Activated CD4-positive, alpha-beta T cell treated with anti-CD3 and anti-CD28 coated beads, Interleukin-2, amount 50 U/mL, for 24 hours (primary cell): ENCODE measurements at places on chromosomes 13 and 19.
A peak's percentile ranks its signal among the peaks of the same experiment; 100 is the strongest.

GRCh38 chr13:27922883-27923612 is 3.2 kb downstream of the PDX1 start:
- DNase-seq, result no peak

DNA sequence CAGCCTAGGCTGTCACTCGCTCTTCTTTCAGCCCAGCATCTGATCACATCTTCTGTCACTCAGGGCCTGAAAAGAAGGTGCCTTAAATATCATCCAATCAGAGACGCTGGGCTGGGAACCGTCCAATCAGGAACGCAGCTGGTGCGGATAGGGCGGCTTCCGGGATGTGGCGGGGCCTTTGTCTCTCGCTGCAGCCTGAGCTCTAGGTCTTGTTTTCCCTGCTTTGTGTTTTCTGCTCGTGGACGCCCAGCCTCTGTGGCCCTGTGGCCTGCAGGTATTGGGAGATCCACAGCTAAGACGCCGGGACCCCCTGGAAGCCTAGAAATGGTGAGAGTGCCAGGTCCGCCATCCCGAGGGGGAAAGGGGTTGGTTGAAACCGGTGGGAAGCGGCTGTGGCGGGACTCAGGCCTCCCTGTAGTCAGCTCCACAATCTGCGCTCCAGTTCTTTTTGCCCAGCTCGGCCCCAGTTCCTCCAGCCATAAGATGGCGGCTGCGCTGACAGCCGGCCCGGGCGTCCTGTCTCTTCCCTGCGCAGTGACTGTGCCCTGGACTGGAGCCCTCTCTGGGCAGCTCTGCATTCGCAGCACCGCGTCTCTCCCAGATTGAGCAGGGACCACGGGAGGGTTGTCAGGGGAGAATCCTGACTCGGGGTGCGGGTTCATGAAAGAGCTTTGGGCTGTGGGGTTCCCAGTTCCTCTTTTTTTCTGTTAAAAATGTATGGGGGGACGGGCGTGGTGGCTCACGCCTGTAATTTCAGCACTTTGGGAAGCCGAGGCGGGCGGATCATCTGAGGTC is at the start of gene ZNF85:
Gene ZNF85 (plus strand): TSS at position 175 of the 795 bp plus-strand sequence. CDS start 150 bp downstream, at position 325.
- DNase-seq, result peak; percentile 75

DNA sequence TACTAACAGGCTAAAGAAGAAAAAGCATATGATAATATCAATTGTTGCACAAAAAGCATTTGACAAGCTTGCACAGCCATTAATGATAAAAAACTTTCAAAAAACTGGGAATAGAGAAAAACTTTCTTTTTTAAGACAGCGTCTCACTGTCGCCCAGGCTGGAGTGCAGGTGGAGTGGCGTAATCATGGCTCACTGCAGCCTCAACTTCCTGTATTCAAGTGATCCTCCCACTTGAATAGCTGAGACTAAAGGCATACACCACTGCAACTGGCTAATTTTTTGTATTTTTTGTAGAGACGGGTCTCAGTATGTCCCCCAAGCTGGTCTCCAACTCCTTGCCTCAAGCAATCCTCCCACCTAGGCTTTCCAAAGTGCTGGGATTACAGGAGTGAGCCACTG is 382.8 kb downstream of the TSHZ3 start:
- no peak for DNase-seq

DNA sequence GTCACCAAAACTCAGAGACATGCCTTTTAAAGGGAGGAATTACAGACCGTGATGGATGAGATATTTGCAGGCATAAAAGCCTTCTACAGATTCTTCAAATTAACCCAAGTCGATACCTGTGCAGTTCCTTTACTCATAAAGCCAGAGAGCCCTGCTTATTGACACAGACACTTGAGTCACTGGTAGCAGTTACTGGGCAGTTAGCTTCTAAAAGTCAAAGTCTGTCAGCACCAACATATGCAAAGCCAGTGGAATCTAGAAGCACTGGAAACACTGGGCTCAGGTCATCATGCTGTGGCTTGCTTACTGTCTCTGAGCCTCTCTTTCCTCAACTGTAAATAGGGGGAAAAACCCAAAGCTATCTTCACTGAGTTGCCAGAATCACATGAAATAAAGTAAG is 25.7 kb upstream of the LRCH1 start:
- no peak for DNase-seq

- DNase-seq, result no peak
Observed at GRCh38 chr13:66509175-66509574, 721.0 kb downstream of the PCDH9 start.

GRCh38 chr19:57273014-57273413 is 7.3 kb upstream of the ZNF460 start:
- DNase-seq, result no peak
